ENCODE measurements at places on chromosomes 2 and 18.

DNA sequence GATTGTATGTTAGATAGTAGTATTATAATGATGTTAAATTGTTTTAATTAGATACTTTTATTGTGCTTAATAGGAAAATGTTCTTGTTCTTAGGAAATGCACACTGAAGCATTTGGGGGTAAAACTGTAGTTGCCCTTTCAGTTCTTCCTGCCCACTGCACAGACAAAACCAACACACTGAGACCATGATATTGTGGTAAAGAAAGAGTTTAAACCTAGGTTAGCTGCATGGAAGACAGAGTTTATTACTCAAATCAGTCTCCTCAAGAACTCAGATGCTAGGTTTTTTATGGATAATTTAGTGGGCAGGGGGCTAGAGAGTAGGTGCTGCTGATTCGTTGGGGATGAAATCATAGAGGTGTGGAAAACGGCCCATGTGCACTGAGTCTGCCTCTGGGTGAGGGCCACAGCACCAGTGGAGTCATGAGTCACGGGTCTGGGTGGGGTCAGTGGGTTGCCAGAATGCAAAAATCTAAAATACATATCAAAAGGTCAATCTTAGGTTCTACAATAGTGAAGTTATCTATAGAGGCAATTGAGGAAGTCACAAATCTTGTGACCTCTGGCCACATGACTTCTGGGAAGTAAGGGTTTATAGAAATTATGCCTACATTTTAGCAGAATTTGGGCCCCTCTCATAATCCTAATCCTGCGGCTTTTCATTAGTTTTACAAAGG, 283.4 kb upstream of the FBXO11 start:
- no peak for DNase-seq

GRCh38 chr2:56375251-56375650, 191.5 kb downstream of the CCDC85A start:
- DNase-seq, result no peak

- peak; percentile 3 for DNase-seq
Observed at GRCh38 chr2:225566798-225567197, 167.3 kb downstream of the NYAP2 start.

- peak; percentile 72 for DNase-seq
Observed at GRCh38 chr18:5518899-5519371, 24.9 kb downstream of the EPB41L3 start.

DNA sequence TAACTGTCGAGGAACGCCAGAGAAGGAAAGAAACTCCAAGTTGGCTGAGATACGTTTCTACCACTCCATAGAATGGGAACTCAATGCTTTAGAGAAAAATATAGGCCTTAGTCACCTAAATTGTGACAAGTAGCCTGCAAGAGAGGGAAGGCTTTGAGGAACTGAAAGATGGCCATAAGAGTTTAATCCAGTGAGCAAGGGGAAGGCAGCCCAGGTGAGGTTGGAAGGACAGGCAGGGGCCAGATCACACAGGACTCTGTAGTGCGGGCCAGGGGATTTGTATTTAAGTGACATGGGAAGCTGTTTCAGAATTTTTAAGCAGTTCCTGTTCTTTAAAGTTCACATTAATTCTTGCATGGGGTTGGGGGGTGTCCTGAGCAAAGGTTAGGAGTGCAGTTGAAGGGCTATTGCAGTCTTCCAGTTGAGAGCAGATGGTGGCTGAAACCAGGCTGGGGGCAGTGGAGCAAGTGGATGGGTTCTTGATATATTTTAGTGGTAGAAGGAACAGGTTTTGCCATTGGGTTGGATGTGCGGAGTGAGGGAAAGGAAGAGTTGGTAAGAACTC, 138.9 kb upstream of the PELI1 start:
- no peak for DNase-seq

DNA sequence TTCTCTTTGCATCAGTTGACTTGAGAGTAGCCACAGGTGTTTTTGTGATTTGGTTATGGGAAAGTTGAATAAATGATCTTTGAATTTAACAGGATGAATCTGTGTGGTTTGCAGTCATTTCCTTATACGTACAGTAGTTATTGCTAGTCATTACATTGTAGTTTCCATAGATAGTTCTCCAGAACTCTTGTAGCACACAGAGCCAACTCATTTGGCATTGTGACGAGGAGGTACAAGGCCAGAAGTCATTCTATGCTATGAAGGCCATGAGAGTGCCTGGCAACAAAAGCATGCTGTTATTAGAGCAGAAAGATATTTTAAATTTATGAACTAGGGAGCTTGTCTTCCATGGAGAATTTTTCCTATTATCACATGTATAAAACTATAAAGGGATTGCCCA, 973.0 kb upstream of the CHAC2 start:
- DNase-seq, result no peak

- DNase-seq, result peak; percentile 74
Observed at GRCh38 chr2:99880148-99880963, 262.0 kb downstream of the AFF3 start.

- no peak for DNase-seq
Observed at GRCh38 chr2:214560618-214561190, 149.8 kb downstream of the VWC2L start.

DNA sequence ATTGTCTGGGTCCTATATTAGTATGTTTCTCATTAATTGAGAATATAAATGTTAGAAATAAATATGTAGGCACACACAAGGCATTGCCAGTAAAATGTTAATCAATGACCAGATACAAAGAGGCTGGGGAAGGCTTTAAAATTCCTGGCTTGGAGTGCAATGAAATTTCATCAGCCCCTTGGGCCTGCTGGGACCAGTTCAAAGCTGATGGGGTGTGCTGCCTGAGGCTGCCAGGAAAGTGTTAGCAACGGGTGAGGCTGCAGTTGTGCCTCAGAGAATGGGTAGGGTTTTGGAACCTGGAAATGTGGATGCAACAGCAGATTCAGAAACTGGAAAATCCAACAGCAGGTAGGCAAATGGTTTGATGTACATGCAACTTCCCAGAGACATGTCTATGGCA, 68.9 kb downstream of the DIPK1C start:
- DNase-seq, result no peak

DNA sequence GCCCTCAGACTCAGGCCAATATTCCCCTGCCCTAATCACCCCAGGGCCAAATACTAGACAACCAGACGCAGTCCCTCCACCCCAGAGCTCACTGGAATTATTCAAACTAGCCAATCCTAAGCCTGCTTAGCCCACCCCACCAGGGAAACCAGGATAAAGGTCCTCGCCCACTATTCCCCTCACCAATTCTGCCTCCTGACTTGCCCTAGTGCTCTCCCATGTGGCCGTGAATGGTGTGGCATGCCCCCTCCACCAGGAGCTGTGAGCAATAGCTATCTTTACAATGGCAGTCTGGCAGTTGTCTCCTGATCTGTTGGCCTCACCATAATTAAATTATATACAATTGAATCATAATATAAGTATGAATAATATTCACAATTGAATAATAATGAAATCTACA, 42.3 kb downstream of the FAM124B start:
- DNase-seq, result peak; percentile 33

- DNase-seq, result no peak
Observed at GRCh38 chr2:149044500-149044899, 6.0 kb downstream of the LYPD6B start.

- peak; percentile 30 for DNase-seq
Observed at GRCh38 chr2:43228756-43229659, 2.6 kb upstream of the ZFP36L2 start.

DNA sequence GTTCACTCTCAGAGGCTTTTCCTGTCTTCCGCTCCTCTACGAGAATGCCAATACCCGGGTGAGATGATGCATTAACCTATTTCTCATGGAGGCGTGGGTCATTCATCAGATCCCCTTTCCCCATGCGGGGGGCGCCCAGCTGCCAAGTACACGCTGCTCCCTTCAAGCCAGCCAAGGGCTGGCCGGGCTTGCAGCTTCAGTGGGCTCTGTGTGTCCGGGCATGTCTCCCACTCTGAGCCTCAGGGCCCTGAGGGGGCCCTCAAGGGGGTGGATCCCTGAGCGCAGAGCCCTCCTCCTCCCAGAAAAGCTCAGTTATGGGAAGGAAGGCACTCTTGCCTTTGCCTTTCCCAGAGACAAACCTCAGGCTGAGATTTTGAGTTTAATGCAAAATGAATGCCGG, 431.8 kb upstream of the MYT1L start:
- DNase-seq, result no peak

- DNase-seq, result no peak
Observed at GRCh38 chr2:62568983-62569837, 63.2 kb upstream of the TMEM17 start.

GRCh38 chr2:237113026-237113795, 27.5 kb downstream of the COPS8 start:
- no peak for DNase-seq

DNA sequence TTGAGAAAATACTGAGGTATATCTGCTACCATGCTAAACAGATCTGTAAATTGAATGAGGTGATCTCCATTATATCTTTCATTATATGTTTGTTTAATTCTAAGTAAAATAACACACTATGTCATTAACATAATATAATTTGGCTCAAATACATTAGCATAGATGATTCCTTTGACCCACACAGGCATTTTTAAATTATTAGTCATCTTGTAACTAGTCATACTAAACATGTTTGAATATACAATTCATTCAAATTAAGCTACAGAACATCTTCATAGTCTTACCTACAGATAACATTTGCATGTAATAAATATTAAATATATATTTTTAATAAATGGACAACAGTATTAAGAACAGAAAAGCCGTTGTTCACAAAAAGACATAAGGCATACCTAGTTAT, 52.7 kb upstream of the KYNU start:
- peak; percentile 28 for DNase-seq

- no peak for DNase-seq
Observed at GRCh38 chr2:20666005-20666303, 990 bp upstream of the GDF7 start.

DNA sequence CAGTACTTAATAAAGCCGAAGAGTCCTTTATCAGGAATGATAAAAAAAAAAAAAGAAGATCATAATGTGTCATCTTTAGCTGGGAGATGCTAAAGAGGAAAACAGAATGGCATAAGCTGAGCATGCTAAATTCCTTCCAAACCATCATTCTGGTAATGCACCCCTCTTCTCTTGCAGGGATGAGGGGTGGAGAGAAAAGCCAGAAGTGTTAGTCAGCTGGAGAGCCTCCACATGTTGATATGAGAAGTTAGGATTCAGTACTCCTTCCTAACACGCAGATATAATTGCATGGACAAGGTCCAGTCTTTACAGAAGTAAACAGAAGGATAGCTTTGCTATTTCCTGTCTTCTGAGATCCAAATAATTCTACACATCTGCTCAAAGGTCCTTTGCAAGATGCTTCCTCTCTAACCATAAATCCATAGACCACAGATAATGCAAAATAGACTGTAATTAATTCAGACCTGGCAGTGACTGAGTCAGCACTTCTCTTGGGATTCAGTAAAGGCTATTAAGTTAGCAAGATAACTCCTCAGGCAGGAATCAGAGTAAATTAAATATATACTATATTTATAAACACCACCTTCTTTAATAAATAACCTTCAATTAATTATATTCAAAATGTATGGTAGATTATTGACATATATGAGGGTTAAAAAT, 930.0 kb upstream of the KLHL29 start:
- DNase-seq, result no peak

DNA sequence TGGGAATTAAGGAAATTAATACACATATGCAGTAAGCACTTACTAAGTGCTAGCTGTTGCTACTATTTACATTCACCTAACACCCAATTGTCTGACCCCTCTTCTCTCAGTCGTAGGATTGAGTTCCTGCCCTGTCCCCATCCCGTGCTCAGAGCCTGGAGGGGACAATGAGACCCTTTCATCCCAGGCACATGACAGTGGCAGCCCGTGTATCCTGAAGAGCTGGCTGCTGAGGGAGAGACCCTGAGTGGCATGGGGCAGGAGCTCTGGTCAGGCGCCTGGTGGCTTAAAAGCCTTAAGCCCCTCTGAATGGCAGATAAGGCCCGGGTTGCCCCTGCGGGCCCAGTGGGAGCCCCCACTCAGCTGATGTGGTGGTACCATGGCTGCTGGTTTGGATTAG, 99.0 kb downstream of the DYSF start:
- DNase-seq, result no peak

Data from GM23248 (cell line).